ENCODE measurements at places on chromosomes 12 and 14.

DNA sequence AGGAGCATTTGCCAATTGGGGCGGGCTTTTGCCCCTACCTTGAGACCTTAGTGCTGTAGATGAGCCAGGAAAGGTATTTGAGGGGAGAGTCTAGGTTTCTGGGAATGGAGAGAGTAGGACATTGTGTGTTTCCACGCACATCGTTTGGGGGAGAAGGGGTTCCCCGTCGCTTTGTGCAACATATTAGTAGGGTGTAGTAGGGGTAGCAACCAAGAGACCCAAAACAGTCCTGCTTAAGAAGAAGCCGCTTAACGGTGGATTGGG lies 694 bp upstream of the PTGES3 start:
- no peak for DNase-seq

GRCh38 chr12:104816845-104817503 lies 141.1 kb downstream of the SLC41A2 start:
- DNase-seq = no peak

- DNase-seq = no peak
Measured at GRCh38 chr12:110116623-110117022, 7.5 kb upstream of the IFT81 start.

DNA sequence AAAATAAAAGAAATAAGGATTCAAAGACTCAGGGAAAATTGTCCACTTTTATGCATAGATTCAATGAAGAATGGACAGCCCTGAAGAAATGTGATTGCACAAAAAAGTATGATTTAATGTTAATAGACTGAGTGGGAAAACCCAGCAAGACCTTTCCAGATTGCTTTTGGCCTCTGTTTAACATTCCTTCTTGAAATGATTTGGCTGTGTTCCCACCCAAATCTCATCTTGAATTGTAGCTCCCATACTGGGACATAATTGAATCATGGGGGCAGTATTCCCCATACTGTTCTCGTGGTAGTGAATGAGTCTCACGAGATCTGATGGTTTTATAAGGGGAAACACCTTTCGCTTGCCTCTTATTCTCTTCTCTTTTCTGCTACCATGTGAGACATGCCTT lies 1316.9 kb upstream of the SEL1L start:
- no peak for DNase-seq

- DNase-seq = no peak
Measured at GRCh38 chr12:29547864-29548263, 50.4 kb upstream of the OVCH1 start.

DNA sequence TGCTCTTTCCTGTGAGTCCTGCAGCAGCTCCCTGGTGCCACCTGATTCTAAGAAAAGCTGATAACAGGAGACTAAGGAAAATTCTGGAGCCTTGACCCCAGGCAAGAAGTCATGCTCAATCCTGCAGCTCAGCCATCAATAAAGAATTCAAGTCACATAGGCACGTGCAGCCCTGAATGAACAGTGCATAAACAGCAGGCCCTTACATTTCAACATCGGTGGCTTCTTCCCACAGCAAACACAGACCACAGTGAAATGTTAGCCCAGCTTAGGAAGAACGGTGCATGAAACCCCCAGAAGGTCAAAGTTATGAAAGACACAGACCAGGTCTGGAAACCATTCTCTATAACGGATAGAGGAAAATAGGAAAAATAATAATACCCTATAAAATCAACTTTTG lies 10.5 kb downstream of the CINP start:
- no peak for DNase-seq

DNA sequence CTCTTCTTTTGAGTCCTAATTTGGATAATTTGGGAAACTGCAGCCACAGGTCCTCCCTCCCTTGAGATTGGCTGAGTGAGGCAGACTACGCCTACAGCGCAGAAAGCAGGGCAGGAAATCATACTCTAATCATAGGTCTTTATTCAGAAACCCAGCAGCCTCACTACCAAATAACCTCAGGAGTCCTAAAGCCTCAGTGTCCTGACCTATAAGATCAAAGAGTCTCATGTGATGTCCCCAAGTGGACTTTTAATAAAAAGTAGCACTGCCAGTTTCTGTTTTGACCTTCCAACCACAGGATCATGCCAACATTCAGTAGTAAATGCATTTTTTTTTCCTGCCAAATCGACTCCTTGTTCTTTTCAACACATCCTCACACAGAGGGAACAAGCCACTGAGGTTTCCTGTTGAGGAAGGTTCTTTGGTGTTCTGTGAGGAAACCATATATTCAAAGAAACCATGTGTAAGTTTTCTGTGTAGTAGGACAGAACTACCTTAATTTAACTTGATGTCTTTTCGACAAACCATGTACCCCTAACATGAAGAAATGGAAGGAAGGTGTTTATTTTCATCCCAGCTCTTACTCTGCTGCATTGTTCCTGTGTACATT lies 72.2 kb downstream of the VCPKMT start:
- no peak for DNase-seq

DNA sequence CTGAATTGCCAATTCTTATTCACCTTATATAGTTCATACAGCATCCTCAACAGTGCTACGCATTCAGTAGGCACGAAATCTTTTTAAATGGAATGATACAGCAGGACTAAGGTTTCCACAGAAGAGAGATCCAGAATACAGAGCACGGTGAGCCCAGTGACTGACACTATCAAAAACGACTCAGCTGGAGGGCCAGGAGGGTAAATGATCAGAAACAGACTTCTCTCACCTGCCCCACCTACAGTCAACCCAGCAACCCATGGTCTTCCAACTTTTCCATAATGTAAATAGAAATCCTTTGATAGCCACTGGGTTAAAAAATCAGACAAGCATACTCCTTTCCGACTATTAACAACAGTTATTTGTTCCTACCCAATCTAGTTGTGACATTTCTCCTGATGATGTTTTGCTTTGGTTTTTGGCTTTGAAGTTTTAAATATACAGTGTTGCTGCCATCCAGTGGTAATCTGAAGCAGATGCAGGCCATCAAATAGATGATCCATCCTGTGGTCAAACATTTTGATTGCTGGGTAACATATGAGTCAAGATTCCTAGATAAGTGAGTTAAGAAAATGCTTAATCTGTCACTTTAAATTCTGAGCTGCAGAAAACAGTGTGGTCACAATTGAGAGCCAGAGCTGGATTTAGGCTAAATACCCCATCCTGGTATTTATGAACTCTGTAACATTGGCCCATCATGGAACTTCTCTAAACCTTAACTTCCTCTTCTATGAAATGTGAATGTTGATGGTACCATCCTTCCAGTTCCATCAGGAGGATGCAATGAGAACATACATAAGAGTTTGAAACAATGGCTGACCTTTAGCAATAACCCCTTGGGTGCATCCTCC lies 42.0 kb downstream of the GPHB5 start:
- no peak for DNase-seq

DNA sequence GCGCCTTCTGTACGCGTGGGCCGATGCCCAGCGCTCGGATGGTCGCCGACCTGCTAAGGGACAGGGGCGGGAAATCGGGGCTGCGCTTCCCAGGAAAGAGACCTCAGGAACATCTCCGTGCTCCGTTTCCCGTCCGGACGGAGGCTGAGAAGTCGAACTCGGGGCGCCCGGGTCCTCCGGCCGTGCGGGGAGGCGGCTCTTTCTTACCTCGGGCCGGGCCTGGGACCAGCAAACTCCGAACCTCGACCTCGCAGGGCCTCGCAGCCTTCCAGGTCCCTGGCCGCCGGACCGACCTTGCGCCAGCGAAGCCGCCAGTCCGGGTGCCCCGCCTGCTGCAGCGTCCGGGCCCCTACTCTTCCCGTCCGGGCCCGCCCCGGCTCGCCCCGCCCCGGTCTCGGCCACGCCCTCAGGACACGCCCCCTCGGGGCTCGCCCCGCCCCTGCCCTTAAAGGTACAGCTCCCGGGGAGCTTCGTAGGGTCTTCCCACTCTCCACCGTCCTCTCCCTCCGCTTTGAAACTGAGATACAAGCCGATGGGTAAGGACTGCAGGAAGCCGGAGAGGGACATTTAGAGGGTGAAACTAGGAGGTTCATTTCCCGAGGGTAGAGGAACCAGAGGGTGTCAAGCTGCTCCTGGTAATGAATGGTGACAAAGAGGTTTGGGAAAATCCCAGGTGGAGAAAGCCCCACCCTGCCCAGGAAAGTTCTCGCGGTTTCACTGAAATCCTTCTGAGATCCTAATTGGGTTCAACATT lies at the start of gene SLC8B1:
Gene SLC8B1 (minus strand): TSS at position 324 of the 754 bp plus-strand sequence. CDS start 2,231 bp downstream, outside the sequence.
- peak; percentile 90 for DNase-seq

- DNase-seq = no peak
Measured at GRCh38 chr14:104271391-104271790, 133.0 kb downstream of the KIF26A start.

- DNase-seq = no peak
Measured at GRCh38 chr14:51095854-51096823, 1.2 kb upstream of the TRIM9 start.

DNA sequence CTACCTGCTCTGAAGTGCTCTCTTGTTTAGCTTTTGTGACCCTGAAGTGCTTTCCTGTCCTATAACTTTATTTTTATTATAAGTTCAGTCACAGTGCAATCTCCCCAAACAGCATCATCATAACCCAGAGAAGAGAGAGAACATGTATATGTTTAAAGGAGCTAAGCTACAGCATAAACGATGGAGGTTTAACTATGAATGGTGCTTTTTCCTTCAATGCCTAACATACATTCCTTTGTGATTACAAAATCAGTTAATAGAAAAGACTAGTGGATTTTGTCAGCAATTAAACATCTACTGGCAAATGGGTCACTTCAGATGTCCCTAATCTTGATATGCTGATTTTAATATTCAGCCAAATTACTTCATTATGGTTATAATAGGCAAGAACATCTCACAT lies 46.4 kb downstream of the ZFYVE21 start:
- no peak for DNase-seq

GRCh38 chr14:60356906-60357550 lies 108.0 kb downstream of the PPM1A start:
- no peak for DNase-seq

DNA sequence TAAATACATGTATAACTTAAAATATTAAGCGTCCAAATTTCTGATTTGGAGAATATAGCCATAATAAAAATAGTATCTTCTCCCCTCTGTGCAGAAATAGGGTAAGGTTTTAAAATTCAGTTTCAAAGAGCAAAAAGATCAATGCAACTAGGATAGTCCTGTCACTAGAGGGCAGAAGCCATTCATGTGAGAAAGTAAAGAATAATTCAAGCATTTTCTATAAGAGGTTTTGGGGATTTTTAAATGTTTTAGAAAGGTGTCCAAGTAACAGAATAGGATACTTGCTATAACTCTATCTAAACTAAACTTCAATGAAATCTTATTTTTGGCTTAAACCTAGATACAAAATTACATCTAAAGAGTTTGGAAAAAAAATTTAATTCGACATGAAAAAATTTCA lies 50.3 kb downstream of the ADAMTS20 start:
- DNase-seq = no peak

GRCh38 chr12:40382217-40382616 lies 157.4 kb downstream of the LRRK2 start:
- DNase-seq = no peak

GRCh38 chr14:103746701-103747100 lies 31.1 kb downstream of the ZFYVE21 start:
- no peak for DNase-seq

- no peak for DNase-seq
Measured at GRCh38 chr14:104227806-104228205, 89.4 kb downstream of the KIF26A start.

- no peak for DNase-seq
Measured at GRCh38 chr12:87795555-87795954, 233.6 kb downstream of the C12orf50 start.

- DNase-seq = no peak
Measured at GRCh38 chr12:90335566-90335965, 619.4 kb downstream of the CCER1 start.

DNA sequence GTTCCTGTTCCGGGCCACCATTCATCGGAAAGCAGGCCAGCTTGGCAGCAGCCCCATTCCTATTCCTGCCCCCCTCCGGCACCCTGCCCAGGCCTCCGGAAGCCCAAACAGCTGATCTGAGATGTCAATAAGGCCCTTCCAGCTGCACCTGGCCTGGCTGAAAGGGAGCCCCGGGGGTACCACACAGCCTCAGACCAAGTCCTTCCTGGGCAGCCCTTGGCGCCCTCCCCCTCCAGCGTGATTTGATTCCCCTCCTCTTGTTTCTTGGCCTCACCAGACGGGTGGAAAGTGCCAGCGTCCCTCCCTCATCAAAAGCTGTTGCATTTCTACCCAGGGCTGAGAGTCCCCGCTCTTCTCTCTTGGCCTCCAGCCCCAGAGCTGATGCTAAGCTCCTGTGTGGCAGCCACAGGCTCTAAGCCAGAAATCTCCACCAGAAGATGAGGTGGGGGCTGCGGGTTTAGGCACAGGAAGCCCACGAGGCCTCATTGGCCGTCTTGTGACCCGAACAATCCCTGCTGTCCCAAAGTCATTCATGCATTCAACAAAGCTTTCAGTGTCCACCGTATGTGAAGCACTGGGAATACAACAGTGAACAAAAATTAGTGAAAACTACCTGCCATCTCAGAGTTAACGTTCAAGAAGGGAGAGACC lies 215.4 kb downstream of the SLC41A2 start:
- DNase-seq = no peak

GRCh38 chr12:93368766-93369165 lies 9.0 kb upstream of the NUDT4 start:
- no peak for DNase-seq

DNA sequence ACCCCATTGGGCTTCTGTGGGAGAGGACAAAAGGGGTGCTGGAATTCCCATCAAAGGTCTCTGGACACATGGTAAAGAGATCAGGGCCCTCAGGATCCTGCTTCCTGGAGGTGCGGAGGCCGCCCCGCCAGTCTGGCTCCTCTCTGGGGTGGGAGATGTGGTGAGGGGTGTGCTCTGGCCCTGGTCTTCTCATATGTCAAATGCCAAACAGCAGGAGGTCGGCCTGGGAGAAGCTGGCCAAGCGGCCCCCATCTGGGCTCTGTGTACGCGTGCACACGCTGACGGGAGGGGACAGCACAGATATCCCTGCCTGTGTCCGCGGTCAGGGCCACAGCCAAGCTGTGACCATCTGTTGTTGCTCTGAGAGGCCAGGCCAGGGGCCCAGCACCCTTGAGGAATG lies 14.1 kb downstream of the FIGNL2 start:
- no peak for DNase-seq

DNA sequence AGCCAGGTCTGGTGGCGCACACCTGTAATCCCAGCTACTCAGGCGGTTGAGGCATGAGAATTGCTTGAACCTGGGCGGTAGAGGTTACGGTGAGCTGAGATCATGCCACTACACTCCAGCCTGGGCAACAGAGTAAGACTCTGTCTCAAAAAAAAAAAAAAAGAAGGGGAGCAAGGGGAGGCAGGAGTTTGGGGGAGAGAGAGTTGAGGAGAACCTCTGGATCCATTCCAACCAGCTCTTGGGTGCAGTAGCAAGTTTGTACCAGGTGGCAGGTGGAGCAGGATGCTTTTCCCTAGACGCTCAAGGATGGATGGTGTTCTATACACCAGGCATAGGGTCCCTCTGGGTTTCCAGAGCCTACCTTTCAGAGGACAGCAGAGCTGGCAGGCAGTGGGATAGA lies 1.9 kb downstream of the NFE2 start:
- no peak for DNase-seq

DNA sequence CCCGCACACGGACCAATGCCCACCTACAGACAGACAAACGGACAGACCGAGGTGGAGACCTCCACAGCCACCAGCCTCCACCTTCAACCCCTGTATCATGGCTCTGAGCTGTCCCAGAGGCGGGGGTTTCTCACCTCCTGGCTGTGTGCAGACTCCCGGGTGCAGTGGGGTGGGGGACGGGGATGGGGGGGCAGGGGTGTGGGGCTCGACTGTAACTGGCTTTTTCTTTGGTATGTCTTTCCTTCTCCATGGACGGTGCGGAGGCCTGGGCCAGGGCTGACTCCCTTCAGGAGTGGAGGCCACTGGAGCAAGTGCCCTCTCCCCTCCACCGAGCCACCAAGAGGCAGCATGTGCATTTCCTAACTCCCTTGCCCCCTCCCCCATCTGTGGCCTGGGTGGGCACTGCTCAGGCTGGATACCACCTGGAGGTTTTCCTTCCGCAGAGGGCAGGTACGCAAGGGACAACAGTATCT lies 122.6 kb downstream of the ESRRB start:
- DNase-seq = no peak

Measured in tibial nerve (tissue), 4 donors.